RWPE1 (cell line): ENCODE measurements at places on chromosomes 3 and 15.
A peak's percentile ranks its signal among the peaks of the same experiment; 100 is the strongest.

- DNase-seq = peak; percentile 62
Observed at GRCh38 chr3:171801738-171802589, 8.3 kb downstream of the PLD1 start.

DNA sequence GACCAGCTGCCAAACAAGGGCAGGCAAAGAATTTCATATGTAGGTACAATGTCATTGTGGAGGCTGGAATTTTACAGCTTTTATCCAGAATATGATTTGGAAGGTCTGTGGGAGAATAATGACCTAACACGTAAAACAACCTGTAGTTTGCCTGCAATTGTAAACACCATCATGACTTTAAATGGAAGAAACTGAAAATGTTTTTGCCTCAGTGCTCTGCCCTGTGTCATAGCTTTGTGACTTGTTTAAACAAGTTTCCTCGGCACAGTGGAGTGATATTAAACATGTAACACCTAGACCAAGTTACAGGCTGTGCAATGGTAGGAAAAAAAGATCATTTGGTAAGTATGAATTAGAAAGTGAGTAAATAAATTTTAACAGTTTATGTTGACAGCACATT, 171.6 kb upstream of the MBNL1 start:
- peak; percentile 16 for DNase-seq

GRCh38 chr3:149224736-149225594, 3.3 kb upstream of the CP start:
- peak; percentile 70 for DNase-seq

DNA sequence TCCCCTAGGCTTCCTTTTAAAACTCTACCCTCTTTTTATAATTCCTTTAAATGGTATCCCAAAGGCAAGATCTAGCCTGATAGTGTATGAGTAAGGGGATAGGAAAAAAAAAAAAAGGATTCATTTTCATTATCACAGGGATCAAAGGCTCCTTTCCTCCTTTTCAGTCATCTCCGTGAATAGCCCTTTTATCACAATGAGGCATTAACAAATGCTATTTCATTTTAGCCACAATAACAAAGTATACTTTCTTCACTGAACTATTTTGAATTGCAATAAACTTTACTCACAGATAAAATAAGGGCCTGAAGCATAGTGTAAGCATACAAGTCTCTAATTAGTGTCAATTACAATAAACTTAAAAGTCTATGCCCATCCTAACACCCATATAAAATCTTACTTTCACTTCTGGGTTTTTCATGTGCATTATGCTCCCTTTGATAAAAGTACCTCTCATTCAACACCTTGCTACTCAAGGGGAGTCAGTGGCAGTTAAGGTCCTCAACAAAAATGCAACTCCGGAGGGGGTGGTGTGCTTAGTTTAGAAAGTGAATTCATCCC, 8.6 kb downstream of the HIGD1A start:
- DNase-seq = no peak

GRCh38 chr15:58520936-58521292, 89.1 kb downstream of the LIPC start:
- no peak for DNase-seq

GRCh38 chr3:14457999-14458398, 55.6 kb downstream of the SLC6A6 start:
- no peak for DNase-seq

DNA sequence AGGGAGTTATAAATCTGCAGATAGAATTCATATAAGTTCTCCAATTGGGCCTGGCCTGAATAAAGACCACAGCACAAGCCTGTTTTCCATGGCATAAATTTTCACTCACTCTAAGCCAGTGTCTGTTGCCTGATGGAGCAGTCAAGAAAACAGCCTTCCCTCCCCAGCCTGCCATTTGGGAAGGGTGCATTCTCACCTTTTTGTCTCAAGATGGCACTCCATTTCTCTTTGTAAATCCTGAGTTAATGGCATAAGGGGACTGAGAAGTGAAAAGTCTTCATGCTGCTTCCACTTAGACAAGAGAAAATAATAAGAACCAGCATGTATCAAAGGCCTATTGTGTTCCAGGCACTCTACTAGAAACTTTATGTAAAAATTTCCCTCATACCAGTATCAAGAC, 115.6 kb upstream of the MANF start:
- no peak for DNase-seq

DNA sequence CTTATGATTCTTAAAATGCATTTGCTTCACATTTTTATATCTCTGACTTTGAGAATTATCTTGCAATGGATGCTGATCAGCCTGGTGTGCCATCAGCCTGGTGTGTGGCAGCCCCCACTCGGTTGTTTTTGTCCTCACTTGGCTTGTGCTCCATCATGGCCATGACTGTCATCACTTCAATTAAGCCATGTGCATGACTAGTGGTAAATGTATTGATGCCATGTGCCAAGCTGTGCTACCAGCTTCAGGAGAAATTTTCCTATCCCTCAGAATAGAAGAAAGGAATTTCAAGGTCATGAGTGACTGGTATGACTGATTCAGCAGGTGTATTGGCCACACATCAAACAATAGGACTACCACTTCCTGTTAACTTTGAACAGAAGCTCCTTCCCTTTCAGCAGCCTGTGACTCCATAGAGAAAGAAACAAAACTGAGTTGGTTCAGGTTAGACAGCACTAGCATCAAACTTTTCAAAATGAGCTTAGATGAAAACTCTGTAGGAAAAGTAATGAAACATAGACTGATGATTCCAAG, 251.7 kb downstream of the GRM7 start:
- DNase-seq = no peak

- DNase-seq = peak; percentile 43
Observed at GRCh38 chr3:195270079-195270816, 711 bp downstream of the XXYLT1 start.

DNA sequence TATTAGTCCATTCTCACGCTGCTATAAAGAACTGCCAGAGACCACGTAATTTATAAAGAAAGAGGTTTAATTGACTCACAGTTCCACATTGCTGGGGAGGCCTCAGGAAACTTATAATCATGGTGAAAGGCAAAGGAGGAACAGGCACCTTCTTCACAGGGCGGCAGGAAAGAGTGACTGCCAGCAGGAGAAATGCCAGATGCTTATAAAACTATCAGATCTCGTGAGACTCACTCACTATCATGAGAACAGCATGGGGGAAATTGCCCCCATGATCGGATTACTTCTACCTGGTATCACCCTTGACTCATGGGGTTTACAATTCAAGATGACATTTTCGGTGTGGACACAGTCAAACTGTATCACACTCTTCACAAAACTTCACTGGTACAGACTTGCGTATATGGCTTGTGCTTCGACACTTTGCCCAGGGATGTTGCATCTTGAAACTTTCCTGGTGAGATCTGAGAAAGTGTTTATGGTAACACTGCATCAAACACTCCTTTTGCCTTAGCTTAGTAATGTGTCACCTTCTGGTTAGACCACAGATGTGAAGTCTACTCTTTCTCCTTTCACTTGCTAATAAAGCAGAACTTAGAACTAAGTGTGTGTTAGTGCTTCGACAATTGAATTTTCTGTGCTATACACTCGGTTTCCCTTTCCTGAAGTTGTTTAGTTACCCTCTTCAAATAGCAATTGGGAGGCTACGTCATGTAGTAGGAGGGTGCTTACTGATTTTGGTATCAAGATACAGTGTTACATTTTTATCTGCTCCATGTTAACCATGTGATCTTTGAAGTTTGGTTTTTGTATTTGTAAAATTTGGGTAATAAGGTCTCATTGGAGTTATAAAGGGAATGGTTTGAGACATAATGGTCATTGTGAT, 185.7 kb downstream of the LPP start:
- DNase-seq = no peak

GRCh38 chr3:152272771-152273242, 4.1 kb downstream of the MBNL1 start:
- DNase-seq = no peak

- DNase-seq = peak; percentile 68
Observed at GRCh38 chr3:46812237-46812791, 50.9 kb downstream of the MYL3 start.

- DNase-seq = peak; percentile 82
Observed at GRCh38 chr3:5122030-5122740, at the start of gene ARL8B. TSS of gene ARL8B (plus strand) at chr3:5122292. CDS start at chr3:5122466, 174 bp downstream.

DNA sequence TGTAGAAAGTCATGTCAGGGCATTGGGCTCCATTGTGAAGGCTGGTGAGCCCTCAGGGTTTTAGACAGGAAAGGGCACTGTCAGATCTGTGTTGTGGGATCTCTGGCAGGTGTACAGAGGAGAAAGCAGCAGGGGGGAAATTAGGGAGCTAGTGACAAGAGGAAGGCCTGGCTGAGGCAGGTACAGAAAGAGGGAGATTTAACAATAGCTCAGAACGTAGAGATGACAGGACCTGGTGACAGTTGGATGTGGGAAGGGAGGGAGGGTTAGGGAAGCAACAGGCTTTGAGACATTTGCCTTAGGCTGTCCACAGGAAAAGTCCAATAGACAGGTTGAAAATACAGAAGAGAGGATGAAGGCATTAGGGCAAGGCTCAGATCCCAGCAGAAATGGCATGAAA, 288.1 kb downstream of the EPHB1 start:
- no peak for DNase-seq

DNA sequence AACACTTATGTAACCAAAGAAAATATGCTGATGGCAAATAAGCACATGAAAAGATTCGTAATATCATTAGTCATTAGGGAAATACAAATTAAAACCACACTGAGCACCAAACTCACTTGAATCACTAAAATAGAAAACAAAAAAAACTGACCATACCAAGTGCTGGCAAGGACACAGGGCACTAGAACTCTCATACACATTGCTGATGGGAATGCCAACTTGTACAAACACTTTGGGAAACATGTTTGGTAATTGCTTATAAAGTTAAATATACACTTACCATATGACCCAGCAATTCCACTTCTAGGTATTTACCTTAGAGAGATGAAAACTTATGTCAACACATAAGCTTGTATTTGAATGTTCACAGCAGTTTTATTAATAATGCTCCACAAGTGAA, 95.5 kb downstream of the TFDP2 start:
- DNase-seq = no peak

- DNase-seq = peak; percentile 15
Observed at GRCh38 chr3:119322021-119322834, 28.0 kb downstream of the ARHGAP31 start.

- no peak for DNase-seq
Observed at GRCh38 chr3:185504636-185505035, 5.8 kb upstream of the TMEM41A start.
